Renal cortex interstitium (tissue), 15 donors: ENCODE measurements at places on chromosomes 7 and 10. TPM values are rescaled to one million over a fixed set of nuclear protein-coding genes. Genes with fewer than 3 reads are reported as not detected.

The GNAI1 gene
- polyA plus RNA-seq: 156 TPM

The INTS15 gene
- polyA plus RNA-seq: 44.3 TPM

The CAMK1D gene
- 13.0 TPM for polyA plus RNA-seq

The PPP1R17 gene
- polyA plus RNA-seq: not detected

DNA sequence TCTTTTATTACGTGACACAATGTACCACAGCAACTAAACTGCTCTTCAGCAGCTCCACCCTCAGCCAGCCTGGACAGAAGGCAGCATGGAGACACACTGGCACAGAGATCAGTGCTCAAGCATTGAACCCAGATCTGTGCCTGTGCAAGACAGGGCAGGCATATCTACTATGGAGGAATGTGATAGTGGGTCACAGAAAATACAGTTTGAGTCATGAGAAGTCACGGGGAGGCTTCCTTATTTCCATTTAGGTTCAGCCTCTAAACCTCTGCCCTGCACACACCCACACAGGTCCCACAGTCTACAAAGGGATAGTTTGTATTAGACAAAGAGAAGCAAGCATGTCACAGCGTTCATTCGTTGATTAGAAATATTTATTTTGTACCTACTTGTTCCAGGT lies 187.4 kb upstream of the AGR3 start:
- no peak for DNase-seq

- DNase-seq: no peak
Observed at GRCh38 chr10:103872137-103872931, 17.0 kb upstream of the SH3PXD2A start.

GRCh38 chr10:13080643-13081042 lies 19.3 kb upstream of the OPTN start:
- no peak for DNase-seq

DNA sequence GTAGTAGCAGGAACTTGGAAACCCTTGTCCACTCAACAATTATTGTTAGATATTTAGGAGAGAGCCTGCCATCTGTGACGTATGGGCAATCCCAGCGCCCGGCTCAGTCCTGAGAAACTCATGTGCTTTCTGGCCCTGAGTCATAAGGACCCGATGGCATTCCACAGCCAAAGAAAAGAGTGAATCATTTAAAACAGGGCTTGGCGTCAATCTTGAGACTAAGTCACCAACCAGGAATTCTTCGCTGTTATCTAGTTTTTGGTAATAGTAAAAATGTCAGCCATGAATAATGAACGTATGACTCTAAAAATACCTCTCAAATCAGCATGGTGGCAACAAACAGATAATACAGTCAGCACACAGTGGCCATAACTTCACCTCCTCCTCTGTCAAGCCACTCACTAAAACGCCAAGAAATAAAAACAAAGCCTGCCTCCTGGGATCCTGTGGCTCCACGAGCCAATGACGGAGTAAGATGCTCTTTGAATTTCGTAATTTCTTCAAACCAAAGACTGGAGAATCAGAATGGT lies 140.8 kb downstream of the ADAM12 start:
- DNase-seq: no peak

DNA sequence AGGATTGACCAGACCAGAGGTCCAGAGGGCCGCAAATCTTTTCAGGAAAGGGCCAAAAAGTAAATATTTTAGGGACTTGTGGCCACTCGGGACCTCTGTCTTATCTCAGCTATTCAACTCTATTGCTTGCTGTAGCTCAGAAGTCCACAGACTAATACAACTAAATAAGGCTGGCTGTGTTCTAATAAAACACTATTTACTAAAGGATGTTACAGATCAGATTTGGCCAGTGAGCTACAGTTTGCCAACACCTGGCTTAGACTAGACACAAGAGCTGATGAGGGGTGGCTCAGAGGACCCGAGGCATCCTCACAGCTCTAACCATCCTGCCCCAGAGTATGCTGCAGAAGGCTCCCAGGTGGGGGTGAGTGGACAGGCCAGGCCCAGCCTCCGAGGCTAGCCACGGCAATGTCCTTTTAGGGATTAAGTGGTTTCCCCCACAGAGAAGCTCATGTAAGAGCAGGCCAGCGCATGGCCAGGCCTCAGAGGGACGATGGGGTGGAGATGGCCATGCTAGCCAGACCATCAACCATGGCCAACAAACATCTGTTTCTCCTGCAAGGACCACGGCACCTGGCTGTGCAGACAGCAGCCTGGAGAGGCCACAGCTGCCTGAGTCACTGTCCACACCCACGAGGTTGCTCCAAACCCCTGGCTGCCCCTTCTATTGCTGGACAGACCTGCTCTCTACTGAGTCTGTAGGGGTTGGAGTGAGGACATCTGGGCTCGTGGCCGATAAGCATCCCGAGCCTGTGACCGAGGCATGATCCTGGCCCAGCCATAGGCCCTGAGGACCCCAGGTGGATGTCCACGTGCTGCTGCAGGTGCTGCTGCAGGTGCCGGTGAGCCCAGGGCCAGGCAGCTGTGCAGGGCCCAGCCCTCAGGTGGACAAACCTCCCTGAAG lies 76.5 kb downstream of the AFAP1L2 start:
- no peak for DNase-seq

- DNase-seq: no peak
Observed at GRCh38 chr10:121899727-121900126, 28.1 kb downstream of the ATE1 start.

DNA sequence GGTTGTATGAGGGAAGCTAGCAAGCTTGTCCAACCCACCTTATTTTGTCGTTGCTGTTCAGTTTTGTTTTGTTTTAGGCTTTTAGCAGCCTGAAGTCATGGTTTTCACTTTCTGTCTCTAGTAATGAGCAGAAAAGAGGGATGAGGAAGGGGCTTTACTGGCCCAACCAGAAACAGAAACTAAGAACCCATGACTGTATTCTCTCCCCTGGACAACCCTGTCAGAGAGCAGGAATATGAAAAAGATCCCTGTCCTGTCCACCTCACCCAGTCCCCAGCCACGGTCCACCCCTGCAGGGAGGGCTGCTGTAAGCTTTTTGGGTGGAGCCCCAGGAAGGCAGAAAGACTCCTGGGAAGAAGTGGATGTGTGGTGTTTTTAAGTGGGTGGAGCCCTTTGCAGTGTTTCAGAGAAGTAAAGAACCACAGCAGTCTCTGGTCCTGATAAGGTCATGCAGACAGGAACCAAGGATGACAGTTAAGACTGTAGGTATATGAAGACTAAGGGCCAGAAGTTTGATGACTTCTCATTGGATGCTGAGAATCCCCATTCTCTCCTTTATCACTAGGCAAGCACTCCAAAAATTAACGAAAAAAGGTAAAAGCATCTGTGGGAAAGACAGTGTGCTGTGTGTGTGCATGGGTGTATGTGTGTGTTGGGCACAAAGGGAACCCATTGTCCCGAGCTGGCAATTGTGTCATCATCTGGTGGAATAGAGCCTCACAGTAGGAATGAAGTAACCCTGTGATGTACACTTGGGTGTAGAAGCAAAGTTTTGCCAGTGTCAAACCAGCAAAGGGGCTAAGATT lies 13.8 kb downstream of the MRPL32 start:
- no peak for DNase-seq

- DNase-seq: no peak
Observed at GRCh38 chr7:112398534-112398933, 51.7 kb upstream of the IFRD1 start.
